ENCODE measurements at places on chromosomes 4 and X.

GRCh38 chr4:2267320-2267811 lies 5.5 kb upstream of the MXD4 start:
- no peak for DNase-seq

DNA sequence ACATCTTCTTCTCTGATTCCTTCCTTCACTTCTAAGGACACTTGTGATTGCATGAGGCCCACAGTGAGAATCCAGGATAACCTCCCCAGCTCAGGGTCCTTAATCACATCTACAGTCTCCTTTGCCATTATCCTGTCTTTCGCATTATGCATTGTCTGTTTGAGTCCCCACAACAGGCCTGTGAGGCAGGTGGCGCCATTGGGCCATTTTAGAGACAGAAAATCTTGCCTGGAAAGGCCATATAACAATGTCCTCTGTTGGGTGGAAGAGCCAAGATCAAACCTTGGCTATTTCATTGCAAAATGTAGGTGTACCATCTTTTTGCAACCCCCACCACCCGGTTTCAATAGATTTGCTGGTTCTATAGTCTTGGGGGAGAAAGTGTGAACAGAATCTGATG lies 11.8 kb upstream of the DCUN1D4 start:
- peak; percentile 4 for DNase-seq

DNA sequence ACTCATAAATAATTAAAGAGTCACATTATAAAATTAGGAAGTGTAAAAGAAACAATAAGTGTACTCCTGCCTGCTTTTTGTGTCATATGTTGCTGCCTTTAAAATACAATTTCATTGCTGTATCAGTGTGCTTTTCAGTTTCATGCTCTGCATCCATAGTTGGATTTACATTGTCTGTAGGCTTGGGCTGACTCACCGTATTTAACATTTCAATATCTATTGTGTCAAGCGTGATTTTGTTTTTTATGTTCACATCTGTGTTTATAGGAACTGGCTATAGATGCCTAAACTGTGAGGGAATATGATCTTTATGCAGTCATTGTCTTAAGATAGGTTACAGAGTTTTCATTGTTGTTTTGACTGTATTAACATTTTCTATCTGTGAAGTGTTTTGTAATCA lies 18.1 kb downstream of the CCSER1 start:
- DNase-seq, result peak; percentile 15

DNA sequence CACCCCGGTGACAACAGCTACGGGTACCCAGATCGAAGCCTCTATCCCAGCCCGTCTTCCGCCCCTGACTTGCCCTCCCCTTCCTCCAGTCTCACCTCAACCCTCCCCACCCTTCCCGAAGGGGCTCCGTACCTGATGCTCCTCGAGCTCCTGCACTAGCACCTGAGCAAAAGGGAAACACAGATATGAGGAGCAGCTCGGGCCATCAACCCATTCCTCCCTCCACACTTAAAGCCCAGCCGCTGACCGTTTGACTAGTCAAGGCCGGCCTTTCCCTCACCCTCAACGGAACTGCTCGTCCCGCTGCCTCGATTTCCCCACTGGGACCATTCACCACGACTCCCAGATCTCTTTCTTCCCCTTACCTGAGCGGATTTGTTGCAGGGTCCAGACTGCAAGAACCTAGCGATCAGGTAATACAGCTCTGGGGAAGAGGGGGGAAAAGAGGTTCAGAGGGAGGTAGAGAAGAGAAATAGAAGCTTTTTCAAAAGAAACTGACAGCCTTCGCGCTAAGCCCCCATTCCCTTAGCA lies 731 bp downstream of the BRWD3 start:
- no peak for DNase-seq

- no peak for DNase-seq
These were observed 54.7 kb downstream of the SHROOM3 start for GRCh38 chr4:76489686-76490161.

DNA sequence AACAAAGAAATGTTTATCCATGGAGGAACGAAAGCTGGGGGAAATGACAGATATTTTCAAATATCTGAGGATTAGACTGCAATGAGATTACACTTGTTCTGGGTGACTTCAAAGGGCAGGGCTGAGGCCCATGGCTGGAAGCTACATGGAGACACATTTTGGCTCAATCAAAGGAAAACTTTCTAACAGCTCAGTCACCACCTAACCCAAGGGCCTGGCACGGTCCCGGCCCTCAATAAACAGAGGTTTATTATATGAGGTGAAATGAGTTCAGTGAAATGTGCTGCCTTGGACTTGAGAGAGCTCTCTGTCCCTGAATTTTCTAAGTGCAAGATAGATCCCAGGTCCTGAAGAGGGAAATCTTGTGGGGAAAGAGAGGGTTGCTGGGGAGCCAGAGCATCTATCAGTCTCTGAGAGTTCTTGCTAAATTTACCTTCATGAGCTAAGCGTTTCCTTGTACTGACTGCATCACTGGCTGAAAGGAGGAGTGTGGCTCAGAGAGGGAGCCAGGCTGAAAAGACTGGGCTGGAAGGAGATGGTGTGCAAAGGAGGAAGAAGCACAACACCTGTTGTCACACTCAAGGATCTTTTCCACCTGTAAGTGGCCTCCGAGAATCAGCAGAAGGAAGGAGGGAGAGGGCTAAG lies 2.0 kb upstream of the RIPPLY1 start:
- no peak for DNase-seq

- no peak for DNase-seq
These were observed 175.4 kb downstream of the SH3BGRL start for GRCh38 chrX:81377329-81377728.

GRCh38 chr4:123477711-123478209 lies 81.2 kb downstream of the SPRY1 start:
- DNase-seq, result no peak

DNA sequence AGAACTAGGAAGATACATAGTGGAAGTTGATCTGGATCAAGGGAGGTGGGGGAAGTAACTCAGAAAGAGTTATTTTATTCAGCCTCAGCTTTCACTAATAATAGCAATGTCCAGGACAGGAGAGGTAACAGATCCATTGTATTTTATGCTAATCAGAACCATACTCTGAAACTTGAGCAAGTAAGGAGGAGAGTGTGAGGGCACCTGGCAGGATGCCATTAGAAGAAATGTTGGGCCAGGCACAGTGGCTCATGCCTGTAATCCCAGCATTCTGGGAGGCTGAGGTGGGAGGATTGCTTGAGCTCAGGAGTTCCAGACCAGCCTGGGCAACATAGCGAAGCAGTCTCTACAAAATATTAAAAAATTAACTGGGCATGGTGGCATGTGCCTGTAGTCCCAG lies 16.3 kb downstream of the GPR34 start:
- no peak for DNase-seq

DNA sequence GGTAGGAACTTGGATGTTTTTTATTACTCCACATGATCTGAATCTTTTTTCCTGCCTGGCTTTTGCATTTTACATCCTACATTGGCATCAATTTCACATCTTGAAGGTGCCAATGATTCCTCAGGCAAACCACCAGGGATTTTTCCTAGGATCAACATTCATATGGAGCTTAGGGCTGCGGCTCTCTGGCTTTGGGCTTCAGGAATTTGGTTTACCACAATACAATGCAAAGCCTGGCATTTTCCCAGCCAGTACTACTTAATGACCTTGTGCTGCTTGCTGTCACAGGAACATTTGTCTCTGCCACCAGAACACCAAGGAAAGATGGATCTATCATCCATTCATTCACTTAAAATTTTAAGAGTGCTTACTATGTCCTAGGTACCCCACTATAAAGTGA lies 180.7 kb downstream of the PDGFC start:
- no peak for DNase-seq

DNA sequence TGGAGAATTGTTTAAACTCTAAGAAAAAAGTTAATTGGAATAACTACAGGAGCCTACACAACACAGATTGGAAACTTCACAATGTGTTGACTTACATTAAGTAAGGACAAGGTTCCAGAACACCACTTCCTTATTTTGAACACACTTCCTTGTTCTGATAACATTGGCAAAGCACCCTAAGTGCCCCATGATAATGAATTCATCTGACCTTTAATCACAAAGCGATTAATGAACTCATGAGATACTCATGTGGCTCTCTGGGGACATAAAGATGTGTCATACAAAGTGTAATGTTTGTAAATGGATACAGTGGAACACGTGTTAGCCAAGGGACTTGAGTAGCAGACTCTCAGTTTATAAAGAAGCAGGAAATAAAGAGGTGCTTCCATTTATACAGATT lies 69.0 kb upstream of the ATOH1 start:
- DNase-seq, result no peak

- DNase-seq, result no peak
These were observed 96.3 kb upstream of the ENPP6 start for GRCh38 chr4:184313702-184314659.

GRCh38 chrX:69079268-69079667 lies 86.0 kb downstream of the PJA1 start:
- no peak for DNase-seq

DNA sequence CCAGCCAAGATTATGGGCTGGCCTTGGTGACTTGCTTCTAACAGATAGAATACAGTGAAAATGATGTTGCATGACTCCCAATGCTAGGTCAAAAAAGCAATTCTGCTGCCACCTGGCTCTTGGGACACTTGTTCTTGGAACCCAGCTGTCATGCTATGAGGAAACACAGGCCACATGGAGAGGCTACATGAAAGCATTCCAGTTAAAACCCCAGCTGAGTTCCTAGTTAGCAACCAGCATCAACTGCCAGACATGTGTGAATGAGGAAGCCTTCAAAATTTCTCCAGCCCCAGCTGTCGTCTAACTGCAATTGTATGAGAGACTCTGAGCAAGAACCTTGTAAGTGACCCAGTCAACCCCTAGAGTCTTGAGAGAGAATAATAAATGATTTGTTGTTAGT lies 105.2 kb upstream of the FGF16 start:
- DNase-seq, result no peak

GRCh38 chrX:123814343-123814742 lies 45.5 kb upstream of the XIAP start:
- DNase-seq, result no peak

- no peak for DNase-seq
These were observed 85.9 kb upstream of the ACSL4 start for GRCh38 chrX:109818976-109819375.

- DNase-seq, result no peak
These were observed 649 bp upstream of the VBP1 start for GRCh38 chrX:155215443-155216178.

- DNase-seq, result no peak
These were observed 706.6 kb downstream of the PCDH19 start for GRCh38 chrX:99703473-99703872.

GRCh38 chr4:62814510-62815047 lies 1594.7 kb downstream of the TECRL start:
- DNase-seq, result no peak

- DNase-seq, result no peak
These were observed 213.4 kb upstream of the S100G start for GRCh38 chrX:16436348-16437188.

GRCh38 chrX:49066278-49066677 lies 7.5 kb downstream of the CCDC120 start:
- DNase-seq, result no peak

DNA sequence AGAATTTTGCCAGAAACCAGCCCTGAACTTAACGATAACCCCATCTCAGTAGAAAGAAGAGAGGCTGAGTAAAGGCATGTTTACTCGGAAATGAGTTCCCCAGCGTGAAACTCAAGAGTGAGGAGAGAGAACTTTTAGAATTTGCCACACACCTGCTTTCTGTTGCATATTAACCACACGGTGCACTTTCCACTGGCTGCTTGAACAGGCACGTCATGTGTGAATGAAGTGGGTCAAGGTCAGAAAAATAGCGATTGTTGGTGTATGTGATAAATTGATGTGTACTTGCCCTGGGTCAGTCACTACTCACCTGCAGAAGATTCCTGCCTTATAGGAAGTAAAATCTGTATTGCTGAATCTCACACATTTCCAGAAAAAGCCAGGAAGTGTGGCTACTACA lies 395.7 kb downstream of the TRIML1 start:
- DNase-seq, result no peak

DNA sequence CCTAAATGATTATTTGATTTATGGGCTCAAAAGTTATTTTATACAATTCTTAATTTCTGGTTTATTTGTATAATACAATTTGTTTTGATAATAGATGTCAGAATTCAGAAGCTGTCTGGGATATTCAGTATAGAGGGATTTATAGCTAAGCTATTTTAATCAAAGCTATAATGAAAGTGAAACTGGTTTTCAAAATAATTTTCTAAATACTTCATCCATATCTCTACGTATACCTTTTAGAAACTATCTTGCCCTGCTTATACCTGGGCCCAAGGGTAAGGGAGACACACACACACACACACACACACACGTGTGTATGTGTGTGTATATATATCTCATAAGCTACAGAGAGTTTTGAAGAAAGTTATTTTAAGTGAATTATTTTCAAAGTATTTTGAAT lies 2.9 kb downstream of the TMEM131L start:
- DNase-seq, result no peak

GRCh38 chrX:84044051-84044450 lies 143.9 kb downstream of the RPS6KA6 start:
- DNase-seq, result no peak

DNA sequence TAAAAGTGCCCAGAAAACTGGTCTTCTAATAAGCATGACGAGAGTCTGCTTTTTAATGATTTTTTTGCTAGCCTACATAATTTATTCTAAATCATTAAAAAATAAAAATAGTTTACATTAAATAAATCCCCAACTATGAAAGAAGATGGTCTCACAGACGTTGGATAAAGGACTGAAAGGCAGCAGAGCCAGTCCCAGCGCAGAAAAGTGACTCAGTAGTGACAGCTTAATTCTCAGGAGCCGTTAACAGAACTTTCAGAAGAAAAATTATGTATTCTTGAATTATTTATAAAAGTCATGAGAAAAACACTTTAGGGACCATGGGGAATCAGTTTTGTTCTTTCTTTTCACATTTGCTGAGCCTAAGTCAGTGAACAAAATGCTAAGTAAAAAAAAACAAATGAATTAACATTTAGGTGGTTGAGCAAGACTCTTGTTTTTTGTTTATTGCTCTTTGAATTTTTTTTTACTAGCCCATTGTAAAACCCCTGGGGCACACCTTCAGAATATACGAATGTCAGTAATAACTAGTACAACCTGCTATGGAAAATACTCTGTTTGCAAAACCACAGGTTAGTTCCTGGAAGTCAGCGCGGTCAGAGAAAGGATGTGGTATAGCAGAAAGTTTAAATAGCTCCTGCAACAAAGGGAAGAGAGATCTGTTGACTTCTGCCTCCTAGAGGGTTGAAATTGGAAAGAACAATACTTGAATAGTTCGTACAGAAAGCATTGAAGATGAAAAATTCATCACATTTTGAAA lies 50.4 kb upstream of the CCDC160 start:
- DNase-seq, result no peak

- no peak for DNase-seq
These were observed 7.9 kb upstream of the PSAPL1 start for GRCh38 chr4:7442574-7443162.

Data from COR-L47 (cell line).